ENCODE measurements at places on chromosomes 5 and 9.

DNA sequence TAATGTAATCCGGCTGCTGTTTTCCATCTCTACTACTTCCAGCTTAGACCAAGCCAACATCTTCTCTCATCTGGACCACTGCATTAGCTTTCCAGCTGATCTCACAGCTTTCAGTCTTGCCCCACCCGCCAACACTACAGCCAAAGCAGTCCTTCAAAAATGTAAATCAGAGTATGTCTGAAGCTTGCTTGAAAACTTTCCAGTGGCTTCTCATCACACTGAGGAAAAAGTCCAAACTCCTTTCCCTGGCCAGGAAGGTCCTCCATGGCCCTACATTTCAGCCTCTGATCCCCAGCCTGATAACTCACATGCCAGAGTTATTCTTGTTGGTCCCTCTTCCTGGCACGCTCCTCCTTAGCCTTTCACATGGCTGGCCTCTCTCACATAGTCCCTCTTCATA lies 38.5 kb downstream of the TTC1 start:
- DNase-seq, result no peak

DNA sequence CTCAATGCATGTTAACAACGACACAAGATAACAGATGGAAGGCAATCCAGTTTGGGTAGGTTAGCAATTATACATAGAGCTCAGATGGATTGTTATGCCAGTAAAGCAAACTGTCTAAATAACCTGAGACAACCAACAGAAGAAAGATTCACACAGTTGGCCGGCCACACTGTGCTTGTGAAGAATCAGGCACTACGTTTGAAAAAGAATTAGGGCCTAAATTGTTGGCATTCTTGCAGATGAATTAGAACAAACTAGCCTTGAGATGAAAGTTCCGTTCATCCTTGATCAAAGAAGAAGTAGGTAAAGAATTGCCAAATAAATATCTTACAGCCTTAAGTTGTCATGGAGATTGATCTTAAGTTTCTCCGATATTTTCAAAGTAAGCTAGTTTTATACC lies 210.6 kb downstream of the CDH18 start:
- DNase-seq, result no peak

DNA sequence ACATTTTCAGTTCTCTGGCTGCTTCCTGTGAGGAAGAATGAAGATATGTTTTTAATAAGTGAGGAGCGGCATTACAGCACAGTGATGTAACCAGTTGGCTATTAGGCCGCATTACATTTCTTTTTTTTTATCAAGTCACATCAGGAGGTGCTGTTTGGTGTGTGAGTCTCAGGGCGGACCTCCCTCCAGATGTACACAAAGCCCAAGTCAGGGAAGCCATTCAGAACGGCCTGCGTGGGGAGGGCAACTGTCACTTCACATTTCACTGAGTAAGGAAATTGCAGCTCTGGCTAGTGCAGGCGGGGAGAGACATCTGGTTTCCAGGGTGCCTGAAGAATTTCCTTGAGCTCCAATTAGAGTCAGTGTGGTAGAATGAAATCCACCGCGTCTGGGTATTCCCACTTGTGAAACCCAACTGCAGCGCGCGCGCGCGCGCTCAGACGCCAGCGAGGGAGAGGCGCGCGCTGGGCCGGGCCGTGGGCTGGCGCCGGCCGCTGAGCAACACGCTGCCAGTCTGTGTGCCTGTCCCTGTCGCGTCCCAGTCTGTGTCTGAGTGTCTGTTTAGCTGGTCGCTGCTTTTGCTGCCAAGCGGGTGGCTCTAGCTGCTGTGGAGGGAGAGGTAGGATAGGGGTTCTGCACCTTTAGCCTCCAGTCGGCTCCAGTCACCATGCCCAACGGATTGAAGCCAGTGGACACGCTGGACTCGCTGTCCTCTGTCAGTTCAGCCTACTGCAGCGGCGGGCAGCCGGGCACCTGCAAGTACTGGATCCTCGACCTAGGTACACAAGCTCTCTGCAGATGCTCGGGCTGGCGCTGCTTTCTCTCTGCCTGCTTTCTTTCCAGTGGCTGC lies 140.8 kb upstream of the OTULINL start:
- no peak for DNase-seq

DNA sequence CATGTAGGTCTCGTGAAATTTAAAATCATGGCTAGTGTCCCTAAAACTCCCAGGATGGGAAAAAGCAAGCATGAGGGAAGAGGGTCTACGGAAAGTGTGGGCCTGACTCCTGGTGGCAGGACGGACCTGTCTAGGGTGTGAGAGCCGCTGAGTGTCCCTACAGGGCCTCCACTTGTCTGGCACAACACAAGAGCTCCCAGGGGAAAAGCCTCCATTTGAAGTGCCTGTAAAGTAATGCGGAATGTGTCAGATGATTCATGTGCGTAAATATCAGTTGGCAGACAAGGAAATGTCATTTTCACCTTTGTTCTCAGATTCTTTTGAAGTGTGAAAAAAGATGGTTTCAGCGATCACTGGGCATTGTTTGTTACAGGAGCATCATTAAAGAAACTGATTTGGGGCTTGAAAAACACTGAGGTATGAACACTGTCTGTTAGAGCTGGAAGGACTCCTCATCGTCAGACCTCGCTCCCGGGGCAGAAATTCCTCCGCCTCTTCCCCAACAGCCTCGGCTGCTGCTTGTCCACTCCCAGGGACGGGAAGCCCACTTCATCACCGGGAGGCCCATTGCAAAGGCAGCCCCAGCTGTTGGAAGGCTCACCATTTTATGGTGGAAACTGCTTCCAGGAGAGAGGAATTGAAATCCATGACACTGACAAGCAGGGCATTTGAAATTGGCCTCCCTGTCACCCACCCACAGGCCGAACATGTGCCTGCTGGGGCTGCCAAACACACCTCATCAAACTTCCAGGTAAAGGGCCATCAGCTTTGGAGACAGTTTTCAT lies 240.8 kb downstream of the FSTL4 start:
- no peak for DNase-seq

DNA sequence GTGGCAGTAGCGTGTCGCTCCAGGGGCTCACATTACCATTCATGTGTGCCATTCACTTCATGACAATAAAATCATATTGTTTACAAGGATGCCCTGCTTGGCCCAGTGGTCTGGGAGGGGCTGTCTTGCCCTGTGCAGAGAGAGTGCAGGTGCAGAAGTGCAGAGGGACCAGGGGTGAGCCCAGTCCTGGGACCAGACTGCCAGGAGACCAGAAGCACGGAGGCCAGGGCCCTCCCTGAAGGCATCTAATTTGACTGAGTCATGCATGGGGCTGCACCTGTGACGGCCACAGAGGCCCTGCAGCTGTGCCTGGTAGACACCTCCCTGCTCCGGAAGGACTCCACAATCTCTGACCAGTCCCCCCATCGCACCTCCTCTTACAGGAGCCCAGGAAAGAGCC lies 164.4 kb upstream of the FOXD4L5 start:
- no peak for DNase-seq

- DNase-seq, result no peak
These were observed 32.0 kb downstream of the FGF18 start for GRCh38 chr5:171451421-171451820.

GRCh38 chr9:121196389-121196788 lies 5.3 kb downstream of the RAB14 start:
- no peak for DNase-seq

DNA sequence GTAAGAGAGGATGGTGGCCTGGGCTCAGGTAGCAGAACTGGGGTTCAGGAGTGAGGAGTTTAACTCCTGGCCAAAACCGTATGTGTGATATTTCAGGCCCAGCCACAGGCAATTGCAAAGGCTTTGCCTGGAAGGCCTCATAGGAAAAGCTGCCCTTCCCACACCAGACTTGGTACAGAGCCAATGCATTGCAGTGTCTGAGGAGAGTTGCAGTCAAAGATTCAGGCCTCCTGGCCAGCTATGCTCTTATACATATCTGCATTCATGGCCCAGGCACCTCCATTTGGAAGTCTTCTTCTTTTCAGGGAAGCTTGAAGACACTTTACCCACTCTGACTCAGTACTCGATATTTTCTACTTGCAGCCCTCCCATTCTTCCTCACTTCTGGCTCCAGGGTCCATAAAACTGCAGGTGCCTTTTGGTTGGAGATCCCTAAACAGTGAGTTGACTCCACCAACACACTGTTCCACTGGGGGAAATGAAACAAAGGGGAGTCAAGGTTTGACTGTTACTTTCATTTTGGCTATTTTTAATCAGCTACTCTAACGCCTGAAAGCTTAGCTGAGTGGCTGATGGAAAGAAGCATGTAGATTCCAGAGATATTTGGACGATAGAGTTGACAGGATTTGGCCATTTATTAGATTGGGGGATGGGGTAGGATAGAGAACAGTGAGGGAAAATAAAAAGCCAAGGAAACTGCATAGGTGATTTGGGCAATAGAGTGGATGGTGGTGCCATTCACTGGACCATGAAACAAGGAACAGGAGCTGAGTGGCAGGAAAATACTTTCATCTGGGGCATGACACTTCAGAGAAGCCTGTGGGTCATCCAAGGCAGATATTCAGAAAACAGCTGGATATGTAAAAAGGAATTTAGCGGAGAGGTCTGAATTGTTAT lies 30.6 kb upstream of the IL33 start:
- DNase-seq, result no peak

- DNase-seq, result no peak
These were observed 30.9 kb upstream of the NPR3 start for GRCh38 chr5:32680183-32680582.

GRCh38 chr5:119393746-119394145 lies 37.9 kb downstream of the TNFAIP8 start:
- no peak for DNase-seq

- DNase-seq, result no peak
These were observed 105.1 kb downstream of the PHF2 start for GRCh38 chr9:93681269-93682154.
